ENCODE measurements at places on chromosomes 5 and 9. TPM values are rescaled to one million over a fixed set of nuclear protein-coding genes. Genes with fewer than 3 reads are reported as not detected.

Gene MED10
- 12.1 TPM for total RNA-seq

Gene PITX1
- under 0.01 TPM for total RNA-seq

Gene STKLD1
- total RNA-seq, result 0.44 TPM

Gene LEAP2
- under 0.01 TPM for total RNA-seq

Gene SLC12A7
- total RNA-seq, result 32.5 TPM

Gene CCL21
- total RNA-seq, result 0.44 TPM

Gene SLC6A7
- not detected for total RNA-seq

Gene PRUNE2
- 8.5 TPM for total RNA-seq

Gene PCDHGC5
- 0.40 TPM for total RNA-seq

Gene NR2F1-AS1
- total RNA-seq, result 16.1 TPM

Gene OBP2B
- not detected for total RNA-seq

Gene NCBP1
- total RNA-seq, result 22.9 TPM

Gene ANKRD34B
- total RNA-seq, result not detected

Gene SLC34A1
- total RNA-seq, result not detected

Gene HAPLN1
- total RNA-seq, result not detected

Gene PCDHB9
- total RNA-seq, result 0.40 TPM

Gene HTR4
- not detected for total RNA-seq

Gene WDR31
- total RNA-seq, result 0.20 TPM

All from lung microvascular endothelial cell (primary cell).